Stimulated activated CD4-positive, alpha-beta T cell treated with anti-CD3 and anti-CD28 coated beads, Interleukin-12 subunit alpha, Interleukin-12 subunit beta, amount 100 ng/mL, for 4 hours (primary cell): ENCODE measurements at places on chromosomes 12 and 14.

DNA sequence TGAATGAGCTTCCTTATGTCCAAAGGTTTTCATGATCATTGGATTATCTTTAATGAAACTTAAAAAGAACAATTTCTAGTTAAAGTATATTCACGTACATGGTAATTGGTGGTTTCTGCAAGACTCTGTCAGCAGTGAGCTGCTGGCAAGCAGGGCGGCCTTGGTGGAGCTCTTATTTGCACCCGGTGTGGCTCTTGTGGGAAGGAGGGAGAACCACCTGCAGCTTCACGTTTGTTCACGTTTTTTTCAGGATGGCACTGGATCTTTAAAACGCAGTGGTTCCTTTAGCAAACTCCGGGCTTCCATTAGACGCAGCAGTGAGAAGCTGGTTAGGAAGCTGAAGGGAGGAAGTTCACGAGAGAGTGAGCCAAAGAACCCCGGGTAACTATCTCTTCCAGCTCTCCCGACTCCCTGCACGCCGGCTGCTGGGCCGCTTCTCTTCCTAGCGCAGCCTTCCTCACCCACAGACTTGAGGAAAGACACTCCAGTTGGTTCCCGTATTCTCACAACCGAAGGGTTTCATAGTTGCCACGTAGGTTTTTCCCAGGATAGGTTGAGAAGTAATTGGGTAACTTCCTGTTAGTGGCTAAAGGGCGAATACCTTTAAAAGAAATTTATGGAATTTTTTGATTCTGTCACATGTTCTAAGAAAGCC is 28.3 kb downstream of the XRCC3 start:
- DNase-seq: no peak

- DNase-seq: no peak
Measured at GRCh38 chr14:42572032-42572431, 965.4 kb downstream of the LRFN5 start.

- DNase-seq: no peak
Measured at GRCh38 chr12:52715416-52715815, 12.1 kb upstream of the KRT77 start.

DNA sequence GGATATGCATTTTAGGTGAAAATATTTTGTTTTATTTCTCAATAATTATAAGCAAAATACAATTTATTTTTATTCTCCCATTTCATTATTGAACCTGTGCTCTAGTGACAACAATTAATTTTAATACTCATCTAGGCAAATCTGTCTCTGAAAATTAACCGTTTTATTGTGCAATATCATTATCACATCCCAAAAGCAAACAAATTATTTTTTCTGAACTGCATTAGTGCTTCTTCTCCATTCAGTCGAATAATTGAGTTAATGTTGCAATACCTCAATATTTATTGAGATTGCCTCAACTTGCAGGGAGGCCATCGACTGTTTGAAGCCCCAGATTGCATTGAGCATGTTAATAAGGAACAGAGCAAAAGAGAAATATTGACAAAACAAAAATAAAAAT is 303.2 kb upstream of the LRFN5 start:
- no peak for DNase-seq

DNA sequence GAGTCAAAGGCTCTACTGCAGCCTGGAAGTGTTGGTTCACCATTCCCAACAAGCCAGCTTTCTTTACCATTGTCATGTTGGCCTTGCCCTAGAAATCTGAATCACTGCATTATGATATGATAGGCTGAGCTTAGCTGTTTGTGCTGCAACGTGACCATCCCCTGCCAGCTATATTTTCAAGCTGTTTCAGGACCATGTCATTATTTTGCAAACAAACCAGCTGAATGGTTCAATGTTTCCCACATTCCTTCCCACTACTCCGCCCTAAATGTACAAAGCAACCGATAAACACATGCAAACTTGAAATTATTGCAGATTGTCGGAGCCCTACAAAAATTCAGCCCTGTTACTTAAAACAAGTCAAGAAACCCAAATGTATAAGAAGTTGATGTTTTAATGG is 136.1 kb downstream of the KICS2 start:
- DNase-seq: no peak
